NCI-H1417 (cell line): ENCODE measurements at places on chromosomes 12 and 14.

- DNase-seq = no peak
Measured at GRCh38 chr12:122884860-122885259, 11.1 kb downstream of the VPS37B start.

GRCh38 chr12:52783563-52784316 lies 6.6 kb upstream of the KRT76 start:
- no peak for DNase-seq

DNA sequence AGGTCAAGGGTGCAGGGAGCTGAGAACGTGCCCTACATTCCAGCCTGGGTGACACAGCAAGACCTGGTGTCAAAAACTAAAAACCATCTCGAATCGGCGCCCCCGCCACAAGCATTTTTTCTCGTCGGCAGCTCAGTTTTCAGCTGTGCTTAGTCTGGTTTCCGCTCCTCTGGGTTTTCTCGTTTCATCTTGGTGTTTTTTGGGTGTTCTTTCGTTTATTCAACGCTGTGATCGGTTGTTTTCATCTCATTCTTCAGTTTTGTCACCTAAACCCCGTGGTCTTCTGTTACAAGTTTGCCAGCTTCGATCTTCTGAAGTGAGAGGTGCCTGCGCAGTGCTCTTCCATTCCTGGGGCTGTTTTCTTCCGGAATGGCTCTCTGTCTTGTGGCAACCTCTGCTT lies 41.4 kb downstream of the NOC4L start:
- no peak for DNase-seq

DNA sequence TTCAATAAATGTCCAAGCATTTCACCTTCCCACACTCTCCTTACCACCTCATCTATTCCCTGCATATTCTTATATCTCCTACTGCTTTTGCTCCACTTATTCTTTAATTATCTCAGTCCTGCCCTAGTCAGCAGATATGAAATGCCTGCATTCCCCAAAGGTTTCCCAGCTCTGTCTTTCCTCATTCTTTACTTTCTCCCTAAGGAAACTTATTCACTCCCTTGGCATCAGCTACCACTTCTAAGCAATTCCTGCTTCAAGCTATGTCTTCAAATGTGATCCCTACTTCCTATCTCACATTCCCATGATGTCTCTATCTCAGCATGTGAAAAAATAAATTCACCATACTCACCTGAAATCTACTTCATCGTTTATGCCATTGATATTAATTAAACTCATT lies 111.8 kb downstream of the CAPZA3 start:
- no peak for DNase-seq

GRCh38 chr14:75409316-75410205 lies 18.3 kb upstream of the JDP2 start:
- DNase-seq = peak; percentile 75

- DNase-seq = no peak
Measured at GRCh38 chr14:75165586-75166391, 10.6 kb downstream of the TMED10 start.

DNA sequence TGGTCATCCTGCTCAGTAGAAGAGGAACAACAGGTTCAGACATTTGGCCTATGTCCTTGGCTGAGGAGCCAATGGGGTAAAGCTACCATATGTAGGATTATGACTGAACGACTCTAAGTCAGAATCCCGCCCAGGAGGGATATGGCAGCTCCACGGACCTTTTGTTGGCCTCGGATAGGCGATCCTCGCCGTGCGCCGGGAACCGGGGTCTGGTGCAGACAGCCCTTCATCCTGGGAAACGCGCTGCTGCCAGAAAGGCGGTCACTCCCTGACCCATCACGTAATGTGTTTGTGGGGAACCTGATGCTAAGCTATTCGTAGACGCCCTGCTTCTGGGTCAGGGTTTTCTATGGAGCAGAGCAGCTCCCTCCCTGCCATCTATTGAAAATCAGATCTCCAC lies 178.9 kb upstream of the ALG10B start:
- DNase-seq = no peak

- no peak for DNase-seq
Measured at GRCh38 chr14:78007160-78007559, 163.0 kb upstream of the NRXN3 start.

GRCh38 chr14:101286271-101287018 lies 274.9 kb upstream of the DIO3 start:
- no peak for DNase-seq

DNA sequence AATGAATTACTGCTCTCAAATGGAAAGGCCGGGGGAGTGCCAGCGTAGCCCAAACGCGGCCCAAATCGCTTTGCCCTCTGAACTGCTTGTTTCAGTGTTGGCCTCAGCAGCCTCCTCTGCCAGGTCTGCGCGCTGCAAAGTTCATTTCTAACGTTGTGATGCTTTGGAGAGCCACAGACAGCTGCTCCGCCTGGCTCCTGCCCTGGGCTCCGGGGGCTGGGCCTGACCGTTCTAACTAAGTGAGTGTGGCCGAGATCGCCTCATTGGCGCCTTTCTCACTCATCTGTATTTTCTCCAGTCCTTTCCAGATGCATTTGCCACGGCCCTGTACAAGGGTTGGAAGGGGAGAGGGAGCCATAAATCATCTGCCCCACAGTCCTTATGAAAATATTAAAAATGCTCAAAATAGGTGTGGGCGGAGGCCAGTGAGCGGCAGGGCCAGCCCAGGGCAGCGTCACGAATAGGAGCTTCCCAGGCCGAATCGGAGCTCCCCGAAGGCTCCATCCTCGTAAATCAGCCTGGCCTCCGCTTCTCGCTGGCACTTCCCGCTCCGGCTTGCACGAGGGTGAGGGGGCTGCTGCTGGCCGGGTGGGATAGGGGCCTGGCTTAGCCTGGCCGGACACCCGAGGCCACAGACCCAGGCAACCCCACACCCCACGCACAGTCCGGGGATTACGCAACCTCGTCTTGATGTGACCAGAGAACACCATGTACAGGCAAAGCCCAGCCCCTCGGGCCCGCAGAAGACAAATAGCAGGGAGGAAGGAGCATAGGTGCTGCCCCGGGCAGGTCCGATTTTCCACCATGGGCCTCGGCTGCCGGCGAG lies 196.6 kb upstream of the DIO3 start:
- DNase-seq = peak; percentile 69

- DNase-seq = no peak
Measured at GRCh38 chr12:58142991-58143390, 201.6 kb downstream of the ATP23 start.

DNA sequence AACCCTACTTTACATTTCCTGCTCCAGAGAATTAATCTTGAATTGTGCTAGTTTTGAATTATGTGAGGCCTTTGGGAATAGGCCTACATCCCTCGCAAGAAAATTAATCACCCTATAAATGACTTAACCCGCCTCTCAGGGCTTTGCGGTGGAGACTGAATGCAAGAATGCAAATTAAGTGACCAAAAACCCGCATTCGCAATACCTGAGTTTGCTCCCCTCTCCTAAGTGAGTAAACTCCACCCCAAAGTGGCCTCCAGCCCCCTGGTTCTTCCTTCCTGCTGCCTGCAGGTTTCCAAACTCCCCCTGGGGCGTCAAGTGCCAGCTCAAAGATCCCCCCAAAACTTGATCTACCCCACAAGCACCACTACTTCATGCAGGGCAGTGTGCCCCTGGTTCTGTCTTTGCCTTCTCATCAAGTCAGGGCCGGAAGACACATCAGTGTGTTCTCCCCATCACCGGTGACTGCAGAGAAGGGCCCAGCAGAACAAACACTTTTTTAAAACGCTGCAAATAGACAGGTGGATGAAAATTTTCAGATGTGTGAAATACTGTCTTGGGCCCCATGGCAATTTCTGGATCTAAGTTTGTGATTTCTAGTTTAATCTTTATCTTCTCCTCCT lies 644.7 kb downstream of the VRK1 start:
- DNase-seq = no peak

- DNase-seq = no peak
Measured at GRCh38 chr12:108711489-108712164, 19.7 kb downstream of the CORO1C start.

DNA sequence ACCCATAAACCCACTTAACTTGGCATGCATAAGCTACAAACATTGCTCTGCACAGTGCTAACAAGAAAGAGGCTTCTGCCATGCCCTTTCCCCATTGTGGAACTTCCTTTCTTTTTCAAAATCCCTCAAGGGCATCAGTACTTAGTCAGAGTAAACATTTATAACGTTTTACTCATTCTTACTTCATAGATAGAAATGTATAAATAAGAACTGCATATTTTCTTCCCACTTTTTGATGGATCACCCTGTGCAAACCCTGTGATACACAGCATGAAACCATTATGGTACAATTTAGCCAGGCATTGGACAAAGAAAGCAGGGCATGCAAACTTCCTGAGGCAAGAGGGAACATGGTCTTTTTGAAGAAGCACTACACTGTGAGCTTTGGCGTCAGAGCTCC lies 113.8 kb upstream of the FOXG1 start:
- no peak for DNase-seq

GRCh38 chr12:25553098-25553497 lies at the start of gene LMNTD1:
TSS of gene LMNTD1 (minus strand) at chr12:25553283. CDS start at chr12:25552959, 324 bp downstream.
- no peak for DNase-seq

DNA sequence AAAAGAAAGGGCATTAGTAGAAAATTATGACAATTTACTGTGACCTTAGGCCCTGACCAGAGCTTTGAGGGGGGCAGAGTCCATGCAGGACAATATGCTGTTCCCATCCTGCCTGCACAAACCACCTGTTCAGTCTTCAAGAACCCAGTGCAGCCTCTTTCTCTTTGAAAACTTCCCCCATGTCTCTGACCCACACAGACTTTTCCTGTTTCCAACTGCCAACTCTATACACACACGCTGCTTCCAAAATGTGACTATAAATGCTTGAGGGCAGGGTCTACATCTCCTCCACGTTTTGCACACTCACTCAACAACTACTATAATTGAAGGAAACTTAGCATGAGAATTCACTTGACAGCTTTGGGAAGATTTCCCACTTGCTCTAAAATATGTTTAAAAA lies 36.6 kb upstream of the SYCP3 start:
- no peak for DNase-seq

DNA sequence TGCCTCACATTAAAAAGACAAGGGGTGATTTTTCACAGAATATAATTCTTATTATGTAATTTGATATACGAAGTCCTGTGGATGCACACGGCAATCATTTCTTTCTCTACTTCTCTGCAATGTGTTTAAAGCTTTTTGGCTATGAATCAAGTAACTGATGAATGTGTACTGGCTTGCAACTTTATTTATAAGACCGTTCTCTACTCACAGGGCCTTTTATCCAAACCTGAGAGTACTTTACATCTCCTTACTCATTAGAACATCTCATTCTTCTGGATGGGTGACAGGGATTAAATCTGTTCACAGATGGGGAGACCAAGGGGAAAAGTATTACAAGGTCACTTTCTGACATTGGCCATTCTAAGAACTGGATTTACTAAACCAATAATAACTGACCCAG lies 215.8 kb upstream of the DIO2 start:
- DNase-seq = no peak

- peak; percentile 74 for DNase-seq
Measured at GRCh38 chr12:56634242-56634836, 4.2 kb upstream of the BAZ2A start.

- no peak for DNase-seq
Measured at GRCh38 chr12:121592320-121592719, 11.5 kb upstream of the KDM2B start.

GRCh38 chr12:128424931-128425431 lies 158.0 kb downstream of the TMEM132C start:
- DNase-seq = no peak

- DNase-seq = no peak
Measured at GRCh38 chr14:92282669-92283068, 40.3 kb upstream of the SLC24A4 start.

- DNase-seq = peak; percentile 8
Measured at GRCh38 chr12:126747530-126748149, 1519.3 kb upstream of the TMEM132C start.

DNA sequence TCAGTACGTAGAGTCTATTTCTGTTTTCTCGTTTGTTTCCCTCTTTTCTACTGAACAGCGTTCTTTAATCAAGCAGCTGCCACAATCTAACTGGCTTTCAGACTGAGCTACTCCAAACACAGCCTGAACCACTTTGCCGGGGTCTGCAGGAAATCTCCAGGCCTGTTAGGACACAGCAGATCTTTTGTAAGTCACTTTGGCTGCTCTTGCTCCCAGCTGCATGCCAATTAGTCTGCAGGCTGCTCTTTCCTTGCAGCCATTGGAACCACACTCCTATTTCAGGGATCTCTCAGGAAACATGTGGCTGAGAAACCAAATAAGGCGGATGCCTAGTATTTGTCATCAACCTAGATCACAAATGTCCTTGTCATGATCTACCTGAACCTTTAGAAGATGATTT lies 73.6 kb downstream of the TMTC1 start:
- DNase-seq = peak; percentile 33

GRCh38 chr12:106021516-106021915 lies 117.2 kb downstream of the NUAK1 start:
- DNase-seq = no peak

DNA sequence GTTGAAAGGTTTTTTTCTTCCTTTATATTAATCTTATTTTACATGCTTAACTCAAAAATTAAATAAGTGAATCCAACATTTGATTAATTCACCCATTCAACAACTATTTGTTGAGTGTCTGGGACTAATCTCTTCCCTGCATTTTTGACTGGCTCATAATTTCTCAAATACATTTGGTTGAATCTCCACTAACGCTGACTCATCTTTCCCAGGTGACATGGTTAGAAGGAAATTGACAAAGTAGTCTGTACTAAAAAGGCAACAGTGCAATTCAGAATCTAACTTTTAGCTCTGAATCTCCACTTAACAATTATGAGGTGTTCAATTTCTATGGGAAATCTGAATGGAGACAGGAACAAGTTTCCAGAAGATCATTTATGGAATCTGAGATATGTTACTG lies 88.9 kb downstream of the LIN7A start:
- no peak for DNase-seq

- DNase-seq = no peak
Measured at GRCh38 chr12:44525806-44526654, 350.1 kb downstream of the NELL2 start.

DNA sequence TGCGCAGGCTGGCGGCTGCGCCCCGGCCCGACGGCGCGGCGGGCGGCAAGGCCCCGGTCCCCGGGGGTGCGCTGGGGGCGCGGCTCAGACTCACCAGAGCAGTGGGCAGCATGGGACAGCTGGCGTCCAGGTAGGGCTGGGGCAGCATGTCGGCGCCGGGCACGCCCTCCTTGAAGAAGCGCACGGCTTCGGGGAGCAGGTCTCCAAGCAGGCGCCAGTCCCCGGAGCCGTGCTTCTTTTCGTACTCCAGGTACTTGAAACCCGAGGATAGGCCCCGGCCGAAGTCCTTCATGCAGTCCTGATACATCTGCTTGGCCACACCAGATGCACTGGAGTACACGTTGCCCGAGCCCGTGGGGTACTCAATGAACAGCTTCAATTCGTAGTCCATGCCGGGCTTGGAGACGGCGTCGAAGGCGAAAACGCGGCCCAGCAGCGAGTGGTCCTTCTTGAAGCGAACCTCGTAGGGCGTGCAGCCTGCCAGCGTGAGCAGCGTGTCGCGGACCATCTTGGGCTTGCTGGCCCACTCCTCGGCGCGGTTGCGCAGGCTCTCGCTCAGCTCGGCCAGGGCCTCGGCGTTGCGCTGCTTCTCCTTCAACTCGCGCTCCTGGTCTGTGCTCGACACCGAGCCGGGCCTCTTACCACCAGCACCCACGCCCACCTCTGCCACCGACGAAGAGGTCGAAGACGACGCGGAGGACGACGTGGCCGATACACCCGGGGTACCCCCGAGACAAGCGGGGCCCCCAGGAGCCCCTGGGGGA lies 2.2 kb downstream of the IRF2BPL start:
- DNase-seq = peak; percentile 71
